Fibroblast of mammary gland (primary cell): ENCODE measurements at places on chromosomes 16 and 17.
A peak's percentile ranks its signal among the peaks of the same experiment; 100 is the strongest.

- no peak for DNase-seq
Measured at GRCh38 chr17:79532107-79532790, 78.6 kb downstream of the RBFOX3 start.

DNA sequence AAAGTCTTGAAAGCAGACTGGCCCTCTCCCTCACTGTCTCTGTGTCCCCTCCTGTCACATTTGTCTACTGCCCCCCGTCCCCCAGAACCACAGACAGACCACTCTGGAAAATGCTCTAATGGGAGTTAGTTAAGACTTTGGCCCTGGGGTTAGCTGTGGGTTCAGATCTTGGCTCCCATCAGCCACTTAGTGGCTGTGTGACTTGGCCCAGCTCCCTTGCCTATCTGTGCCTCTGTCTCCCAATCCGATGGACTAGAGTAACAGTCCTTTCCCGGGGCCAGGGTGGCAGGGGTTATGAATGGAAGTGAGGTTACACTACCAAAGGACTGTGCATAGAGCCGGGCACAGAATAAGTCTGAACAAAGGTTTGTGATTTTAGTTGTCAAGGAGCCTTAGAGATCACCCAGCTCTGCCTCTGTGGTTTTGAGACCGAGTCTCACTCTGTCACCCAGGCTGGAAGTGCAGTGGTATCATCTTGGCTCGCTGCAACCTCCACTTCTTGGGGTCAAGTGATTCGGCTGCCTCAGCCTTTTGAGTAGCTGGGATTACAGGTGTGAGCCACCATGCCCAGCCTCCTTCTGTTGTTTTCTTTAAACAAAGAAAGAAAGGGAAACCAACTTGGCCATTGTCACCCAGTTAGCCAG is 23.7 kb downstream of the PPL start:
- no peak for DNase-seq

GRCh38 chr16:11151156-11151884 is 104.7 kb downstream of the SOCS1 start:
- no peak for DNase-seq

GRCh38 chr16:27595993-27596392 is 46.0 kb downstream of the KATNIP start:
- no peak for DNase-seq

- DNase-seq: no peak
Measured at GRCh38 chr17:65401561-65401960, 159.9 kb downstream of the AXIN2 start.

DNA sequence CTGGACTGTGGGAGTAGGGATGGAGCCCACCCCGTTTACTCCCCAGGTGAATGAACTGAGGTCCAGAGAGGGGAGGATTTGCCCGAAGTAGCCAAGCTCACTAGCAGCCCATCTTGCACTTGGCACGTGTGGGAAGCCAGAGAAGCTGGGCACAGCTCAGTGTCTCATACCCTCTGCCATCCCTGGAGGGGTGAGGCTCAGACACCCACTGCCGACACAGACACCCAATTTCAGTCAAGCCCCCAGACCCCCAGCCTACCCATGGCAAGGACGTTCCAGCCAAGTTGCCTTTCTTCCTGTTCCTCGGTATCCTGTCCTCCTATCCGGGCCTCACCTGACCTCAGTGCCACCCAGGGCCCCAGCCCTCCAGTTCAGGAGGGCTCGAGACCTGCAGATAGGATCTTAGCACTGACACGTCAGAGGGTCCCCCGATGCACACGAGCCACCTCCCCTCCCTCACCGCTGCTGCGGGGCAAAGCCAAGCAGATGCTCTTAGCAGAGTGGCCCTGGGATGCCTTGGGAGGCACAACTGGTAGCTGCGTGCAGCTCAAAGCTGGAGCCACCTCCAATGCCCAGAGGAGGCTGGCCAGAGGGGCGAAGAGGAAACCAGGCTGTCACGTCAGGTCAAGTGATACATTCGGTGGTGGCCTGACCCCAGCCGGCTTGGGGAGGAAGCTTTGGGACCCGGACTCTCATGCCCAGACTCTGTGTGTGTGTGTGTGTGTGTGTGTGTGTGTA is 90.4 kb upstream of the TNRC6C start:
- DNase-seq: no peak

GRCh38 chr17:37130984-37131446 is 182.3 kb downstream of the AATF start:
- DNase-seq: peak; percentile 17

- peak; percentile 53 for DNase-seq
Measured at GRCh38 chr17:5706577-5707210, 122.4 kb upstream of the NLRP1 start.

DNA sequence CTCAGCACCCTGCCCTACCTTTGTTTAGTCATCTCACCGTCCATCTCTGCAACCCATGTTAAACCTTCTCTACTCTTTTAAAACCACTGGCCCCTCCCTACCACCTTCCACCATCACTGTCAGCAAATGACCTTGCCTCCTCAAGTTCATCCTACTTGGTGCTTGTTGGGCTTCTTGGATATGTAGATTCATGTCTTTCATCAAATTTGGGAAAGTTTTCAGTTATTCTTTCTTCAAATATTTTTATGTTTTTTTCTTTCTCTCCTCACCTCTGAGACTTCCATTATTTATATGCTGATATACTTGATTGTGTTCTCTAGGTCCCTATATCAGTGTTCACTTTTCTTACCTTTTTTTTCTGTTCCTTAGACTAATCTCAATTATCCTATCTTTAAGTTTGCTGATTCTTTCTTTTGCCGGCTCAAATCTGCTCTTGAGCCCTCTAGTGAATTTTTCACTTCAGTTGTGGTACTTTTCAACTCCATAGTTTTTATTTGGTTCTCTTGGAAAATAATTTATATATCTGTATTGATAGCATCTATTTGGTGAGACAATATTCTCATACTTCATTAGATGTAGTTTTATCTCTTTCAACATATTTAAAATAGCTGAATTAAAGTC is 28.7 kb upstream of the ALDH3A2 start:
- DNase-seq: no peak

DNA sequence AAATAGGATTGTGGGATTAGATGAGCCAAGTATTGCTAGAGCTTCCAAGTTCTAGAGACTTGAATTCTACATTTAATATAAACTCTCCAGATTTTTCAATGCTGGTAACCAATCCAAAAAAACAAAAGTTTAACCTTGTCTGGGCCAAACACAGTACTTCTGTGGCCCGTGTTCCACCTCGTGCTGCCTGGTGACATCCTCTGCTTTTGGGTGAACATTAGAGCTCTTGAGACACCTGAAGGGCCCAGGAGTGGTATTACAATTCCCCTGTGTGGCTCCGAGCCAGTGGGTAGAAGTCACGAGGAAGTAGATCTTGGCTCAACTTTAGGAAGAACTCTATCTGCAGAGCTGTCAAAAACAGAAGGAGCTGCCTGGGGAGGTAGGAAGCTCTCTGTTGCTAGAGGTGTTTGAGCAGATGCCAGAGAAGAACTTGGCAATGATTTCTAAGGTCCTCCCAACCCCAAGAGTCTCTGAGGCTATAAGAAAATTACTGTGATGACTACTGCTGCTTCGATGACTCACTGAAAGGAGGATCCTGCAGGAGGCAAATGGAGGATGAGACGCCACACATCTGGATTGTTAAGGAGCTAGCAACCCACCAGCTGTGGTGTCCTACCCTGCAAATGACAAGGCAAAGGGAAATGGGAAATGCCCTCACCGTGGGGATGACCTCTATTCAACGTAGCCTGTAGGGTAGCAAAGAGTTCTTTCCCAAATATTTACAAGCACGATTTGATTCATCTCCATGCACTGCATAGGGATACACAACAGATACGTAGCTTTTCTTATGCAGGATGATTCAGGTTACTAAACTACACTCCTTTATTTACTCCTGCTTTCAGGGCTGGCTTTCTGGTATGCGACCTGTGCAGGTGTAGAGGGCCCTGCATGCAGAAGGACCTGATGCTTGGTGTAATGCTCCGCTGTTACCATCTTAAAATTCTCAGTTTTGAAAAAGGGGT is 45.8 kb upstream of the GAS7 start:
- peak; percentile 89 for DNase-seq

DNA sequence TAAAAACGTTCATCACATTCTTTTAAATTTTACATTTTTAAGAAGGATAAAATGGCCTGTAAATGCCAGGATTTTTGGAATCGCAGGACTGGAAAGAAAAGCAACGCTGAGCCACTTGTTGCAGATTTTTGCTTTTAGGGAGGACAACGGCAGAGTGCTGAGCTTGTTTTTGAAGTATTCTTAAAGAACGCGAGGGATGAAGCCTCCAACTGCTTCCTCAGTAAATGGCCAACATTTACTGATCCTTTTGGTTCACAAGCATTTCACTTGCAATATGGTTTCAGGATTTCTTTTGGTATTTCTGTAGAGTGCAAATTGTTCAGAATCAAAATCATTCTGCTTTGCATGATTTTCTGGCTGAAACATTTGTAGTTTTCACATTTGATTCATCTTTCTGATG is 2.8 kb upstream of the KRT23 start:
- no peak for DNase-seq

DNA sequence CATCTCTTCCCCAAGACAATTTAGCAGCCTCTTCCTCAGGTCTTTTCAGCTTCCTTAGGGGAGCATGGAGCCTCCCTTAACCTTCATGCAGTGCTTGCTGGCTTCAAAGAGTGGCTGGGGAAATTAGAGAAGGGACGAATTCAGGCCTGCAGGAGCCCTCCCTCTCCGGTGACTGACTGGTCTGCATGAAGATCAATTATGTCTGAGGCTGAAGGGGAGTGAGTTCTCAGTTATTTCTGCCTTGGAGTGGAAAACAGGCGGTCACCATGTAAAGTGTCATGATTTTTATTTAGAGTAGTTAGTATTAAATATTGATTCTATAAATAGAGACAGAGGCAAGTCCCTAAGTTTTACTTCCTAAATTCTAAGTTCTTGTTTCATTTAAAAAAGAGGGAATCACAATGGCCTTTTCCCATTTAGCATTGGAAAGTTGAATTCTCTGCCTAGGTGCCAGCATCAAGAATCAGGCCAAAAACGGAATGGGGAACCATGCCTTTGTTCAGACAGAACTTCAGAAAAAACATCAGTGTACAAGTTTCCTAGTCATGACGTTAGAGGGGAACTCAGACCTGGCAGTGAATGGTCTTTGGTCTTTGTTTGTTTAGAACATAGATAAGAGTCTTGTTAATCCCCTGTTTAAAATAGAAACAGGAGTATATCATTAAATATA is 4.4 kb downstream of the GABARAPL2 start:
- no peak for DNase-seq

- no peak for DNase-seq
Measured at GRCh38 chr16:57355898-57356414, 2.6 kb upstream of the CCL22 start.

DNA sequence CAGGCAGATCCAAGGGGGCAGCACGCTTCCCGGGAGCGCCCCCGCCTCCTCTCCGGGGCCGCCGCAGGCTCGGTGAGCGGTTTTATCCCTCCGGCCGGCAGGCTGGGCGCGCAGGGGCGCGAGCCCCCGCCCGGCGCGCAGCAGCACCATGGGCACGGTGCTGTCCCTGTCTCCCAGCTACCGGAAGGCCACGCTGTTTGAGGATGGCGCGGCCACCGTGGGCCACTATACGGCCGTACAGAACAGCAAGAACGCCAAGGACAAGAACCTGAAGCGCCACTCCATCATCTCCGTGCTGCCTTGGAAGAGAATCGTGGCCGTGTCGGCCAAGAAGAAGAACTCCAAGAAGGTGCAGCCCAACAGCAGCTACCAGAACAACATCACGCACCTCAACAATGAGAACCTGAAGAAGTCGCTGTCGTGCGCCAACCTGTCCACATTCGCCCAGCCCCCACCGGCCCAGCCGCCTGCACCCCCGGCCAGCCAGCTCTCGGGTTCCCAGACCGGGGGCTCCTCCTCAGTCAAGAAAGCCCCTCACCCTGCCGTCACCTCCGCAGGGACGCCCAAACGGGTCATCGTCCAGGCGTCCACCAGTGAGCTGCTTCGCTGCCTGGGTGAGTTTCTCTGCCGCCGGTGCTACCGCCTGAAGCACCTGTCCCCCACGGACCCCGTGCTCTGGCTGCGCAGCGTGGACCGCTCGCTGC is 832 bp downstream of the CDK5R1 start:
- DNase-seq: no peak

DNA sequence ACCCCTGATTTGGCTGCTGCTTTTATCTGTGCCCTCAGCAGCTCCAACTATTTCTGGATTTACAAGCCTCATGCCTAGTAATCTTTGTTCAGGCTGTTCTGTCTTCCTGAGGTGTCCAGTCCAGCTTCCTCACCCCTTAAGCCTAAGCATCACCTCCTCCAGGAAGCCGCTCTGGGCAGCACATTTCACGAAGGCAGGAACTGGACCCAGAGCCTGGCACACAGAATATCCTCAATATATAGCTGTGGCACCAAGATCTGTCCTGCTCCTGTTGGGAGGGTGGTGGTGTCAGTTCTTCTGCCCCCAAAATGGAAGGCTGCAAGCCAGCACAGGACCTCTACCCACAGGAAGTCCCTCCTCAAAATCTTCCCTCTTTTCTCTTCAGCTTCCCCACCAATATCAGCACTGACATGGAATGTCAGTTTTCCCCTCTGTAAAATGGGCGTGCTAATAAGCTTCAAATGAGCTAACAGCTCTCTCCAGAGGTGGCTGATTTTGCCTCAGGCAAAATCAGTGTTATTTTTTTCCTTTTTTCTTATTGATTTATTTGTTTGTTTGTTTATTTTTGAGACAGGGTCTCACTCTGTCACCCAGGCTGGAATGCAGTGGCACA is 6.9 kb upstream of the NEUROD2 start:
- no peak for DNase-seq

DNA sequence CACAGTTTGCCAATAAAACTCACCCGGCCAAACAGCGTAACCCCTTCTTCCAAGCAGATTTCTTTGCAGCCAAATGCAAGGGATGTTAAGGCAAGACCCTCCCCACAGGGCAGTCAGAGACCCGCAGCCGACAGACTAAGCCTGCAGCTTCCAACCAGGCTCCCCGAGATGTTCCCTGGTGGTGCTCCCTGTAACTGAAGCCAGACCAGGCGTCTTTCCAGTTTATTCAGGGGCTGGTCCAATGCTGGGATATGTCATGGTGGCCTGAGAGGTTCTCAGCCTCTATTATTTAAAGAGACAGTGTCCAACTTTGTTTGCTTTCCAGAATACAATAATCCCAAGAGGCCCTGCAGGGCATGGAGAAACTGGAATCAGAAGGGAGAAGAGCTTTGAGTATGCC is at the start of gene PMP22:
TSS of gene PMP22 (minus strand) at position 196 of the 400 bp plus-strand sequence. CDS start 4,599 bp downstream, outside the sequence.
- DNase-seq: peak; percentile 61

DNA sequence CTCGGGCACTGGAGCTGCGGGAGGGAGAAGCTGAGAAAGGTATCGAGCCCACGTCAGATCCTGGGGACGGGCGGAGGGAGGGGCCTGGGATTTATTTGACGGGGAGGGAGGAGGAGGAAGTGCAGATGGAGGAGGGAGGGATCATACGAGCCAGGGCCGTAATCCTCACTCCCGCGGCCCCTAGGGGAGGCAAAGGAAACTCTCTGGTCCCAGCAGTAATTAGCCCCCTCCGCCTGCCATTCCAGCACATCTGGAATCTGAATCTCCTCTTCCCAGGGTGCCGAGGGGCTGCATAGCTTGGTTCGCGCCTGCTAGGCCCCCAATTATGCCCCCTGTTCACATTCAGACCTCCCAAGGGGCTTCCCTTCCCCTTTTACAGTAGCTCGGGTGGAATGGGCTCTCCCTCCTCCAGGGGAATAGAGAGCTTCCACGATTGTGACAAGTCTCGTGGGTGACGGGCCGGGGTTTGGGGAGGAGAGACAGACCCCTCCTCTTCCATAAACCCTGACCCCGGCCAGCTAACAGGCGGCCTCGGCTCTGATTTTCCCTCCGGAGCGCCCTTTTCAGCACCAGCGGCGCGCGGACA is at the start of gene SEZ6L2:
TSS of gene SEZ6L2 (minus strand) at position 35 of the 586 bp plus-strand sequence. CDS start 531 bp downstream, outside the sequence.
- DNase-seq: peak; percentile 83
